ENCODE measurements at places on chromosomes 12 and 14. TPM values are rescaled to one million over a fixed set of nuclear protein-coding genes. Genes with fewer than 3 reads are reported as not detected.

The SMCO2 gene
- total RNA-seq, result 0.12 TPM

The NAA30 gene
- total RNA-seq, result 10.0 TPM

The NINJ2 gene
- 1.1 TPM for total RNA-seq

The SLC7A7 gene
- 20.1 TPM for total RNA-seq

The TTC8 gene
- total RNA-seq, result 41.0 TPM

The HCAR1 gene
- total RNA-seq, result not detected

The GLT1D1 gene
- not detected for total RNA-seq

The IAPP gene
- not detected for total RNA-seq

The TEX52 gene
- total RNA-seq, result not detected
